ENCODE measurements at places on chromosomes 3 and 15. TPM values are rescaled to one million over a fixed set of nuclear protein-coding genes. Genes with fewer than 3 reads are reported as not detected.
A peak's percentile ranks its signal among the peaks of the same experiment; 100 is the strongest.

Gene NCEH1
- 49.9 TPM for total RNA-seq

Gene CKMT1A
- total RNA-seq: not detected

Gene GRIP2
- total RNA-seq: 0.07 TPM

Gene OIP5
- total RNA-seq: 37.5 TPM

Gene ZBED2
- total RNA-seq: 0.20 TPM

Gene CAMK2N2
- 10.5 TPM for total RNA-seq

GRCh38 chr3:59660376-59660775 is 610.6 kb upstream of the CFAP20DC start:
- DNase-seq: no peak

DNA sequence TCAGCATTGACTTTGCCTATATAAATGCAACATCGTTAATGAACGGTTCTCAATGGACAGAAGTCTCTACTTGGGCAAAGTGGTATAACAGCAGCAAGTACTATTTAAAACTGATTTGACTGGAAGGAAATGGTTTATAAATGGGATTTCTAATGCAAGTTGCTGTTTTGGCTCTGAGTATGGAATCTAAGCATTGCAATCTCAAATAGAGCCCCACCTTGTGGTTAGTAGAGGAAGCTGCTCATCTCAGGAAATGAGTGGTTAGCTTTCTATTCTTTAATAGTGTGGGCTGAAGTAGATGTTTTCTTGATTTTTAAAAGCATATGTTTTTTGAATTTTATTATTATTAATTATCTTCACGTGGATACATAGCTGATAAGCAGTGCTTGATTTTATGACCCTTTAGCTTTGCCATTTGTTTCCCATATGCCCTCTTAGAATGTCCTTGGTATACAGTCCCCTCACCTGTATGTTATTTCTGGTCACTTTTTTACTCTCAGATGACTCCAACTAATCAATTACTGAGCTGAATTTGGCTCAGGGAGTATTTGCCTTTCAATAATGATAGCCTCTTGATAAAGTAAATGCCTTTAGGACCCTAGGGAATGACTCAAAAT is 67.1 kb downstream of the OXSM start:
- peak; percentile 39 for DNase-seq

- DNase-seq: peak; percentile 34
Observed at GRCh38 chr3:192833177-192833890, 84.3 kb downstream of the MB21D2 start.

GRCh38 chr3:197746801-197747237 is 2.9 kb upstream of the FYTTD1 start:
- peak; percentile 26 for DNase-seq

DNA sequence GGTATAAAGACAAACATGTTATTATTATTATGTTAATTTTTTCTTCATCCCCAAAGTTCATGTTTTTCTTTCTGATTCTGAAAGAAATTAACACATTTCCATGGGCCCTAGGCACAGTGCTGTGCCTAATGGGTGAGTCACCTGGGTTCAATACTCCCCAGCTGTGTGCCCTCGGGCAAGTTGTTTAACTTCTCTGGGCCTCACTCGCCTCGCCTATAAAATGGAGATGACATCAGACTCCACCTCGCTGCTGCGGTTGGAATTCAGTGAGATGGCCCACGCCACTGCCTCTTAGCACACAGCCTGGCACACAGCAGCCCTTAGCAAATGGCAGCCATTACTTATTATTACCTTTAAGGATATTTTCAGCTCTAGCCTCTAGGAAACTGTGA is 22.6 kb downstream of the DNASE1L3 start:
- no peak for DNase-seq

- DNase-seq: no peak
Observed at GRCh38 chr3:171551296-171551695, 91.1 kb upstream of the TNIK start.

- DNase-seq: no peak
Observed at GRCh38 chr3:182971637-182972036, 8.7 kb downstream of the DCUN1D1 start.

DNA sequence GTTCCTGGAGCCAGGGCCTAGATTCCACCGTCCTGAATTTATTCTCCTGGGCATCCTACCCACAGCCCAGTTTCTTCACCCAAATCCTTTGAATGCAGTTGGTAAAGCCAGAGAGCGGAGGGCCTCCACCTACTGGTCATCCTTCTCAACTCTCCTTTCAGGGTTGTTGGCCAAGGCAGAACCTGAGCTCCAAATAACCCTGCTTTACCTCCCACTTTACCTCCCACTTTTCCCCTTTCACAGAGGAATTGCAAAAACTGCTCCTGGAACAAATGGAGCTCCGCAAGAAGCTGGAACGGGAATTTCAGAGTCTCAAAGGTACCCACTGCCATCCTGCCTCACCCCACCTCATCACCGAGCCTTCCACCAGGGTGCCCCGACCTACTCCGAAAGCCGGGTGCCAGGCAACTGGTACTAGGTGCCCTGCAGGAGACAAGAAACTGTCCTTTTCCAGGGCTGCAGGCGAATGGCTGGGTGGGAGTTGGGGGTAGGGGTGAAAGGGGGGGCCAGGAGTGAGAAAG is 6.8 kb downstream of the SKOR1 start:
- DNase-seq: peak; percentile 32

- no peak for DNase-seq
Observed at GRCh38 chr15:33200903-33201302, 6.4 kb upstream of the FMN1 start.

DNA sequence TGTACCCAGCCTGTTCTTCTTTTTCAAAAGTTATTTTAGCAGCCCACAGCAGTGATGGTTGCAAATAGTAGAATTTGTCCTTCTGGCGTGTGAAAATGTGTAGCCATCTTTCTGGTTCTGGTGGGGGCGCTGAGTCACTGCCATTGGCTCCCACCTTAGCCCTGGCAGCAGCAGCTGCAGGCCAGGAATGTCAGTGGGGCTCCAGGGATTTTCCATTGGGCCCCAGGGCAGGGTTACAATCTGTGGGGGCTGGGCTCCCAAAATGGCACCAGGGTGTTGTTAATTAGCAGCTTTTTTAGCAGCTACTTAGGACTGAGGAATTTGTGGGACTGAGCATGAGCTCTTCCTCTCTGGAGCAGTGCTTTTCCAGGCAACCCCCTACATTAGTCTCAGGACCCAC is 38.9 kb downstream of the TOPAZ1 start:
- no peak for DNase-seq

- DNase-seq: no peak
Observed at GRCh38 chr3:195811756-195812155, at the start of gene MUC4. MUC4 (minus strand) TSS chr3:195811929; CDS start chr3:195811817, 112 bp downstream.

GRCh38 chr15:92667970-92668485 is 12.5 kb upstream of the FAM174B start:
- DNase-seq: no peak

All from HT1080 (cell line).